ENCODE measurements at places on chromosomes 5 and 9.

GRCh38 chr9:124590889-124591641 lies 83.9 kb upstream of the NR5A1 start:
- no peak for DNase-seq

DNA sequence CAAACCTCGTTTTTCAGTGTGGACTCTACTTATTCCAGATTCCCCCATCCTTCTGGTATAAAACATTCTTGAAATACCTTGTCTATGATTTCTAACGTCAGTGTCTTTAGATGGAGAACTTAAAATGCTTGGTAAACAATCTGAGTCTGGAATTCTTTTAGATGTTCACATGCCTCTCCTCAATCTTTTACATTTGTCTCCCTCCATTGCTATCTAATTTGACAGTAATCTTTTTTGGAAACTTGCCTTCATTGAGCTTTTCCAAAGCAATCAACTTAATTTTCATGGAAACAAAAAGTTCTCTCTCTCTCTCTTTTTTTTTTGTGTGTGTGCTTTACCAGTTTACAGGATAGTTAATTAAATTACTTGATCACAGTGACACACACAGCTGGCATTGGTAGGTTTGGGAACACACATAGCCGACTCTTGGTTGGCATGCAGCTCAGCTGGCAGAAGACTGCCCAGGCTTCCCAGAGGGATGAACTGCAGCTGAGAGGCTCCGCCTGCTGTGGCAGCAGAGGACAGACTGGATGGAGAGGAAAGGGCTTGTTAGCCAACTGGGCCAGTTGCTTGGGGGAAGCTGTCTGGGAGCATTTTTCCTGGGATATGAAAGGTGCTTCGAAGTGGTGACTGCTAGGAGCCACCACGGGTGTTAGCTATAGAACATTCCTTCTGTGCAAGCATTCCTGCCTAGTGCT lies 271.3 kb downstream of the ZSWIM6 start:
- DNase-seq, result peak; percentile 66

DNA sequence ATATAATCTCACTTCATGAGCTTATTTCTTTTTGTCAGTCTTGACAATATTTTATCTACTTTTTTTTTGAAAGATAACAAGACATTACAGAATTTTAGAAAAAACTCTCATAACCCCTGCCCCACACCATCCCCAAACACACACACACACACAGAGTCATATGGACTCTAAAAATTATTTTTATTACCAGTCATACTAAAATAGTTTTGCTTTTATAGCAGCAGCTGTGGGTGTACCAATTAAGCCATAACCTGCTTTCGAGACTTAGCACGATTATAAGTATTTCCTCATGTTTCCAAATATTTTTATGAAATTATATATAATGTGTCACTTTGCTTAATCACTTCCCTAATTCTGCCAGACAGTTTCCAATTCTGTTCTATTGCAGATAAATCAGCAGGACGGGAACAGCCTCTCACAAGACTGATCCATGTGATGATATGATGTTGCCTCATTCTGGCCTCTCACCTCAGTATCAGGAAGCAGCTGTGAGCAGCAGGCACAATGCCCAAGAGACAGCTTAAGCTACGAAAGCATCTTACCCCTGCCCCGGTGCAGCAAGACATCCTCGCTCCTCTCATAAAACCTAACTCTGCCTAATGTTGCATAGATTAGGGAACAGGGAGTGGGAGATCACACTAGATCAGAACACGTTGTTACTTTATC lies 7.0 kb downstream of the PDCL start:
- DNase-seq, result no peak

DNA sequence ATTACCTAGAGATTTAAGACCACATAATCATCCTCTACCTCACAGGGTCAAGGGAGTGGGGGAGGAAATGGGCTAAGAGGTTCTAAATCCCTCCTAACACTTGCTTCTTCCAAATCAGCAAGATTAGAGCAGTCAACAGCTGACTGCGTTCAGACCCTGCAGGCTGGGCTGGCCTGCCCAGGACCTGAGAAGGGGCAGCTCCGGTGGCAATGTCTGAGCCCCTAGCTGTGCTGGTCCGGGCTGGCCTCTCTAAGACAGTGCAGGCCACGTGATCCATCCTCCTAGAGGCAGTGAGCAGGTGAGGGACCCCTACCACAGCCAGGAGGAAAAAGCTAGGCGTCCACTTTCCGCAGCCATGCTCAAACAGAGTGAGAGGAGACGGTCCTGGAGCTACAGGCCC lies at the start of gene KCNV2:
KCNV2 (plus strand) TSS at position 126 of the 400 bp plus-strand sequence; CDS start at position 356, 230 bp downstream.
- DNase-seq, result no peak

- DNase-seq, result peak; percentile 75
These were observed 38.6 kb upstream of the KCNMB1 start for GRCh38 chr5:170427672-170428236.

GRCh38 chr9:133160742-133161546 lies 2.8 kb downstream of the GBGT1 start:
- DNase-seq, result no peak

- no peak for DNase-seq
These were observed 12.1 kb downstream of the PROP1 start for GRCh38 chr5:177983763-177984583.

- peak; percentile 84 for DNase-seq
These were observed 4.1 kb upstream of the AMBP start for GRCh38 chr9:114082017-114082762.
